ENCODE measurements at places on chromosomes 3 and 15.

DNA sequence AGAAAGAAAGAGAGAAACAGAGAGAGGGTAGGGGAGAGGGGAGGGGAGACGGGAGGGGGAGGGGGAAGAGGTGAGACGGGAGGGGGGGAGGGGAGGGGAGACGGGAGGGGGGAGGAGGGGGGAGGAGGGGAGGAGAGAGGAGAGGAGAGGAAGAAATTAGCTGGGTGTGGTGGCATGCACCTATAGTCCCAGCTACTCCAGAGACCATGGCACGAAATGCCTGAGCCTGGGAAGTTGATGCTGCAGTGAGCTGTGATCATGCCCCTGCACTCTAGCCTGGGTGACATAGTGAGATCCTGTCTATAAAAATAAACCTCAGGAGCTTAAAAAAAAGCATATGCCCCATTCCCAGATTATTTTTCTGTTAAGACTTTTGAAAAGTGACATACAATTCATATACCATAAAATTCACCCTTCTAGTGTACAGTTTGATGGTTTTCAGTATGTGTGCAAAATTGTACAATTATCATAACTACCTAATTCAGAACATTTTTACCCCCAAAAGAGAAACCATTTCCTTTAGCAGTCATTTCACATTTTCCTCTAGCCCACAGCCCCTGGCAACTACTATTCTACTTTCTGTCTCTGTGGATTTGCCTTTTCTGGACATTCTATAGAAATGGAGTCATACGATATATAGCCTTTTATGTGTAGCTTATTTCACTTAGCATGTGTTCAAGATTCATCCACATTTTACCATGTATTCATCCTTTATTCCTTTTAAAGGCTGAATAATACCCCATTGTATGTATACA, 699.6 kb downstream of the FHIT start:
- DNase-seq: no peak

GRCh38 chr15:44296625-44297524, 8.4 kb downstream of the GOLM2 start:
- DNase-seq: no peak

- DNase-seq: peak; percentile 55
Measured at GRCh38 chr3:99396651-99397275, 241.6 kb upstream of the COL8A1 start.

GRCh38 chr15:84879088-84879780, 5.2 kb upstream of the SLC28A1 start:
- DNase-seq: no peak

DNA sequence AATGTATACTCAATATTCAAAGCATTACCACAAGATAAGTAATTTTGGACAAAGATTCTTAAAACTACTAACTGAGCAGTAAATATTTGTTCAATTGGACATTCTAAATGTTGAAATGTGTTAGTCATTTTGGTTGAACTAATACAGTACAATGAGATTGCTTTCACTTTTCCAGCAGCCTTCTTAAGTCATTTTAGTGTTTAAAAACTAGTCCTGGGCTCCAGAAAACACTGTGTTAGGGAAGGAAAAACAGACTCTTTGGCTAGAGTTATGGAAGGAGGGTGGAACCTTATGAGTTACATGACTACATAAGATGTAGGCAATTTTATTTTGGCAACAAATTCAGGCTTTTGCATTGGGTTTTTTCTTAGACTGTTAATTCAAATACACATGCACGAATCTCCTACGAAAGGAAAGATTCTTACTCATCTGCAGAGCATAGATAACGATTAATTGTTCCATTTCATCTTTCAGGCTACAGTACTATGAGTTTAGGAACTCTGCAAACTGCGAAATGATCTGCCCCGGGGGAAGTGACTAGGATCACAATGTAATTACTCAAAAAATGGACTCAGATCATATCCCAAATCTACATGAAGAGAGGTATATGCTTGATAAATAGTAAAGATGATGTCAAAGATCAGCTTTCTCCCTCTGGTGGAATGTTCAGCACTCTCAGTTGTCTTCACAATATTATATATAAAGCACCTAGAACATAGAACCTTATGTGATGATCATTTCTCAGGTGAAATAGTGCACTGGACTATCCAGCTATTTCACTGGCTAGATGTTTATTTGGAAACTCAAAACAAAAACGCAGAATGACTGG, 492.8 kb upstream of the MDFIC2 start:
- peak; percentile 27 for DNase-seq

DNA sequence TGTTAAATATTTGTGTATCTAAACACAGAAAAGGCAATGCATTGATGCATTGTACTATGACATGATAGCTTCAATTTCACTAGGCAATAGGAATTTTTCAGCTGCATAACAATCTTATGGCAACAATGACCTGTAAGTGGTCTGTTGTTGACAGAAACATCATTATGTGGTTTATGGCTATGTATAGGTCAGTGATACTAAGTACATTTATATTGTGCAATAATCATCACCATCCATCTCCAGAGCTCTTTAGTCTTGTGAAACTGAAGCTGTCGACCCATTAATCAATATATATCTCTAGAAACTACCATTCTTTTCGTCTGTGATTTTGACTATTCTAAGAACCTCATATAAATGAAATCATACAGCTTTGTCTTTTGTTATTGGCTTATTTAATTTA, 200.1 kb upstream of the ZNF717 start:
- DNase-seq: no peak

DNA sequence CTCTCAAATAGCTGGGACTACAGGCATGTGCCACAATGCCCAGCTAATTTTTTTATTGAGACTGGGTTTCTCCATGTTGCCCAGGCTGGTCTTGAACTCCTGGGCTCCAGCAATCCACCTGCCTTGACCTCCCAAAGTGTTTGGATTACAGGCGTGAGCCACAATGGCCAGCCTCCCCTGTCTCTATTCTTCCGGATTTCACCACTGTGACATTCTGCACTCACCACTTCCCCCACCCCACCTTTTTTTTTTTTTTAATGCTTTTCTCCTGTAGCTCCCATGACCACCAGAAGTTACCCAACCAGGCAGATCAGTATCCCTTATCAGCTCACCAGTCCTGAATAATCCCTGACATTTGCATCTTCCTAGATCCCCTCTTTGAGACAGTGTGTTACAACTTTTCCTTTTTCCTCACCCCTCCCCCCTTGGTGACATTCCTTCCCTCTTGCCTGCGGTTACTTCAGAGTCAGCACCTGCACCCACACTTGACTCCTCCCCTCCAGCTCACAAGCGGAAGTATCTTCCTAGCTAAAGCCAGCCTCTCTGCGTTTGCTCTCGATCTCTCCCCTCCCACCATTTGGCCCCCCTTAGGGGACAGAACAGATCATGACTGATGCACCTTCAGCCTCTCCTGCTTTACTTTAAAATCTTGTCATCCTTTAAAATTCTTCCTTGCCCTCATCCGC, 13.5 kb upstream of the ZNF592 start:
- no peak for DNase-seq

DNA sequence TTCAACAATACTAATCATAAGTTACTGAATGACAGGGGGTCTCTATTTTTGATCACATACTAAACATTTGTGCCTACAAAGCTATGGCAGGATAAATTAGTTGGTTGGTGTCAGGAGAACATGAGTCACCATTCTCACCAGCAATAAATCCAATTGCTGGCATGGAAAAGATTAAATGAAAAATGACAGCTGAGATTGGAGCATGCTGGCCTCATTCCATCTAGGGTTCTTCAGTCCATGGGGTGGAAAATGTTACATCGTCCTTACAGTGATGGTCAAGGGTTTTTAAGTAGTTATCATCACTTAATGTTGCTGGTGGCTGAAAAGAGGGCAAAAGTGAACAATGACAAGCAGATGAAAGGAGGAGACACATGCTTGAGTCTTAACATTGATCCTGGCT, 180.1 kb upstream of the BCL6 start:
- DNase-seq: no peak

DNA sequence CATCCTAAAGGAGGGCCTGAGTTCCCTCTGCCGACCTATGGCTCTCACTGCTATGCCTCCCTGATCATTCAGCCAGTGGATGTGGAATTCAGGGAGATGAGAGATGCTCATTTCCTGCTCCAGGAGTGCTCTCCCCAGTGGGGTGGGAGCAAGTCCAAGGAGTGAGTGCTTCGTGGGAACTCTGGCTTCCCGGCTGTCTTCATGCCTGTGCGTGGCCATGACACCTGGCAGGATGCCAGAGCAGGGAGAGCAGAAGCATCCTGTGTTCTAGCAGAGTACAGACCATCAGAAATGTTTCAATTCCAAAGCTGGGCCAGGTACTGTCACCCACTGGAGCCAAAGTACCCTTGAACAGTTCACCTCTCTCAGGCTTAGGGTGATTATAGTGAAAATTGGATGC, 45.1 kb downstream of the APH1B start:
- DNase-seq: peak; percentile 15

Data from GM04503 (cell line).